Cortex of kidney (tissue), 1 donor: ENCODE measurements at places on chromosomes 6 and 20.

- no peak for DNase-seq
These were observed 22.7 kb upstream of the MLN start for GRCh38 chr6:33826537-33826936.

DNA sequence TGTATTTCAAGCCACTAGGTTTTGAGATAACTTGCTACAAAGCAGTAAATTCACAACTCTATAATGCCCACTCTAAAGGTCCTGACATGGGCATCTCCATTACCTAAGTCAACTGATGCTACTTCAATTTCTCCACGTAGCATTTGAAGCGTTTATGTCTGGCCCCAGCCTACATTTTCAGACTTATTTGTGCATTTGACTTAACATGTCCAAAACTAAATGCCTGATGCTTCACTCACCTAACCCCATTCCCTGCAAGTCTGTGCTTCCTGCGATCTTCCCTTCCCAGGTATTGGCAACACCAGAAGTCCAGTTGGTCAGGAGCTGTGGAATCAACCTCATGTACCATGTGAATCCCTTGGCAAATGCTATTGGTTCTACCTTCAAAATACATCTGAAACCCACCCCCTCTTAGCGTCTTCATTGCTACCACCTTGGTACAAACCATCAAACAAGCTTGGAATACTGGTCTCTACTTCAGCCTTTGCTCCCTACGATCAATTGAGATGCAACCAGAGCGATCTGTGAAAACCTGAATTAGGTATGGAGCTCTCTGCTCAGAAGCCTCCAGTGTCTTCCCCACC is 12.8 kb upstream of the ZNFX1 start:
- no peak for DNase-seq

DNA sequence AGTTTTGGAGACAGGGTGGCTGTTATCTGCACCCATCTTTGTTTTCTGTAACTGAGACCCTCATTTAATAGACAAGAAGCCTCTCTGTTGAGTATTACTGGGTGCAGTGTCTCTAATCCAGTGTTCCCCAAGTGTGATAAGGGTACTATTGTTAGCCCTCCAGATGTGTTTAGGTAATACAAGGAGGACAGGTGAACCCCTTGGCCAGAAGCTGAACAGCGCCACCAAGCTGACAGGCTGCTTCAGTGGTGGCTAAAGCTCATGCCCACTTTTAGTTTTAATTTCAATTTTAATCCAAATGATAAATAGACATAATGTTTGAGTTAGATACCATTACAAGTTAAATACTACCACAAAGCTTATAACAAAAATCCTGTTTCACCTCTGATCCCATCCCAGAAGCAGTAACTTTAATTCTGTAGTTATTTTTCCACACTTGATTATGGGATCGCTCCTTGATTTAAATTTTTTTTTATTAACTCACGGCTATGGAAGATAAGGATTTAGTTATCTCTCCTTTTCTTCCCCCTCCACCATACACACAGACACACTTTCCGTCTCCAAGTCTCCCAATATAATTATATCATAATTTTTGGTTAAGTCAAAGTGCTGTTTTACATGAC is 8.4 kb upstream of the STK35 start:
- DNase-seq = no peak

- DNase-seq = no peak
These were observed 11.4 kb downstream of the SLC2A4RG start for GRCh38 chr20:63750807-63751470.

DNA sequence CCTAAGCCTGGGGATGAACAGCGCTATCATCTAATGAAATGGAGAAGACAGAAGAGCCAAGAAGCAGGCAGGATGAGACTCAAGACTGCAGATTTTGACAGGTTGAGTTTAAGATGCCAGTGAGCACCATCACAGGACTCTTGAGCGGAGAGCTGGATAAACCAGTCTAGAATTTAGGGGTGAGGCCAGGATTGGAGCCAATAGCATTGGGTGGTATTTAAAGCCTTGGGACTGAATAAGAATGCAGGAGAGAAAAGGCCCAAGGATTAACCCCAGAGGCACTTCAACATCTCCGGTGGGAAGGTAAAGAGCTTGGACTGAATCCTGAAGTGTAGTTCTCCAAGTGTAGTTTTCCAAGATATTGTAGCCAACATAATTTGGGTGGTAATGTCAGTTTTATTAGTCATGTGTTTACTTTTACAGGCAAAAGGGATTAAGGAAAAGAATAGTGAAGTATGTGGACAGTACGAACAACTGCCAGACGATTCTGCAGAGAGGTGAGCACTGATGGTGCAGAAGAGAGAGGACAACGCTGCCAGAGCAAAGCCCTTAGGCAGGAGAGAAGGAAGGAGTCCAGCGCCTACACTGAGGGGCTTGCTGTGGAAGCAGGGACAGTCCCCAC is 85.2 kb downstream of the DTNBP1 start:
- DNase-seq = no peak

DNA sequence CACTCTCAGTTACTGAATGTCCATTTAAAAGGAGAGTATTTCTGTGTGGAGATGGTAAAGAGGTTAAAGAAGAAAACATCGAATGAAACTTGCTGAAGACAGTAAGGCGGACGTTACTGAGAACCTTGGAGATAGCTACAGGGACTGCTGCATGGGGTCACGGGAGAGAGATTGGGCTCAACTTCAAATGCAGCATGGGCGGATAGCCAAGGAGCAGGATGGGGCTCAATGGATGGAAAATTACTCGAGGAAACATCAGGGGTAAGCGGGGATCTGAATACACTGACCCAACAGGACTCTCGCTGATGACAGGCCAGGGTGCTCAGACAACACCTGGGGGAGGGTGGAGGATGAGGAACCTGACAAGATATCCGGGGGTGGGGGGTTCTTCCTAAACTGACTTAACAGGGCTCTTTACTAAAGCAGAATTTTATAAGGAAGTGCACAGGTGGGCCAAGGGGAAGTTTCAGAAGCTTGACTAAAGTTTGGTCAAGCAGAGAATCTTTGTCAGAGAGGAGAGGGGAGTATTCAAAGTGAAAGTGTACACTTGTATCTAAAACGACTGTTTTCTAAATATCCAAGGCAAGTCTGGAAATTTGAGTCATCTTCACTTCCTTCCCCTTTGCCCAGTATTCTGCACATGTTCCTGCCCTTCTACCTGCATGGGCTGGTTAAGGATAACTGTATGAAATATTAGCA is 22.8 kb downstream of the ECT2L start:
- no peak for DNase-seq

GRCh38 chr6:131966443-131966842 is 15.3 kb upstream of the CCN2 start:
- DNase-seq = no peak

DNA sequence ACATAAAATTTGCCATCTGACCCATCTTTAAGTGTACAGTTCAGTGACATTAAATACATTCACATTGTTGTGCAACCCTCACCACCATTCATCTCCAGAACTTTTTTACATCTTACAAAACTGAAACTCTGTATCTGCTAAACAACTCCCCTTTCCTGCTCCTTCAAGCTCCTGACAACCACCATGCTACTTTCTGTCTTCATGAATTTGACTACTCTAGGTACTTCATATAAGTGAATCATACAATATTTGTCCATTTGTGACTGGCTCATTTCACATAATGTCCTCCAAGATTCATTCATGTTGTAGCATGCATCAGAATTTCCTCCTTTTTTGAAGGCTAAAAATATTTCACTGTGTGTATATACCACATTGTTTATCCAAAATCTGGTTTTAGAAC is 86.9 kb upstream of the SMLR1 start:
- no peak for DNase-seq

GRCh38 chr6:114747995-114748625 is 405.3 kb upstream of the HS3ST5 start:
- DNase-seq = no peak

GRCh38 chr6:53916804-53917463 is 122.1 kb downstream of the LRRC1 start:
- no peak for DNase-seq
